WTC11 (cell line): ENCODE measurements at places on chromosomes 13 and 19.

- no peak for DNase-seq
- H3K27ac ChIP-seq = no peak overlapping the region
- no peak overlapping the region for H3K4me3 ChIP-seq
- H3K36me3 ChIP-seq = no peaks in the 10 kb centered on the region
Measured at GRCh38 chr13:76816394-76816793, 69.8 kb downstream of the KCTD12 start.

DNA sequence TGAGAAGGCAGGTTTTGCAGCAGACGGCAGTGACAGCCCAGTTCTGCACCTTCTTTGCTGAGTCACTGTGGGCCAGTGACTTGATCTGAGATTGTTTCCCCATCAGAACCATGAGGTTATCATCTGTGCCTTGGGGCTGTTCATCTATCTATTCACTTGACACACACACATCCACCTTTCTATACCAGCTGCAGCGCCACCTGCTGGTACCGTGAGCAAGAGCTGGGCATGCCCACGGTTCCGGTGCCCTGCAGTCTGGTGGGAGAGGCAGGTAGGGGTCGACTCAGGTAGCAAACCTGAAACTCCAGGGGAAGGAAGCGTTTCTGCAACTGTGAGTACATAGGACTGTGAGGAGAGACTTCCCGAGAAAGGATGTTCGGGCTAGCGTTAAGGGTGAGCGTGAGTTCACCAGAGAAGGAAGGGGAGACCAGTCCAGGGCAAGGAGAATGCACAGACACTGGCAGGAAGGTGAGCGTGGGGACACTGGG is 7.5 kb upstream of the LIN7B start:
- DNase-seq = peak; percentile 83
- H3K27ac ChIP-seq = peak overlapping the region; percentile 95
- peaks cover 13% of the 10 kb centered on the region for H3K4me1 ChIP-seq
- H3K4me3 ChIP-seq = peak overlapping the region; percentile 7; the same call in 1 of the 2 replicates
- no peaks in the 10 kb centered on the region for H3K27me3 ChIP-seq

DNA sequence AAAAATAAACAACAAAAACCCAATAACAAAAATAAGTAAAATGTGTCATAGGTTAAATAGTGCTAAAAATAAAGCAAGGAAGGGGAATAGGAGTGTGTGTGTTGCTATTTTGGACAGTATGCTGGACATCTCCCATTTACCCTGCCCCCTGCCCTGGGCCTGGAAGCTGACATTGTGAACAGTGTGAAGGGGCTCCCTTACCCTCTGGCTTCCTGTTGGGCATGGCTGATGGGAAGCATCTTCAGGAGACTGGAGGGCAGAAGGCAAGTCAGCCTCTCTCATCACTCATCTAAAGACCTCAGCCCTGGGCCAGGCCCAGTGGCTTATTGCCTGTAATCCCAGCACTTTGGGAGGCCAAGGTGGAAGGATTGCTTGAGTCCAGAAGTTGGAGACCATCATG is 26.7 kb downstream of the KCTD15 start:
- H3K4me1 ChIP-seq = peaks cover 13% of the 10 kb centered on the region
- no peak overlapping the region for H3K27ac ChIP-seq
- no peaks in the 10 kb centered on the region for H3K36me3 ChIP-seq
- H3K27me3 ChIP-seq = peaks cover 12% of the 10 kb centered on the region

GRCh38 chr13:28463481-28463880 is 31.4 kb downstream of the FLT1 start:
- no peak overlapping the region for H3K4me3 ChIP-seq
- H3K4me1 ChIP-seq = peaks cover 19% of the 10 kb centered on the region
- DNase-seq = no peak
- peaks cover 80% of the 10 kb centered on the region for H3K36me3 ChIP-seq
- no peak overlapping the region for H3K27ac ChIP-seq
- no peaks in the 10 kb centered on the region for H3K27me3 ChIP-seq

- no peak overlapping the region for H3K4me3 ChIP-seq
- peak; percentile 38 for DNase-seq
- H3K27me3 ChIP-seq = no peaks in the 10 kb centered on the region; the same call in 1 of the 2 replicates
- H3K36me3 ChIP-seq = no peaks in the 10 kb centered on the region
Measured at GRCh38 chr13:99446242-99446641, 55.0 kb upstream of the TM9SF2 start.

DNA sequence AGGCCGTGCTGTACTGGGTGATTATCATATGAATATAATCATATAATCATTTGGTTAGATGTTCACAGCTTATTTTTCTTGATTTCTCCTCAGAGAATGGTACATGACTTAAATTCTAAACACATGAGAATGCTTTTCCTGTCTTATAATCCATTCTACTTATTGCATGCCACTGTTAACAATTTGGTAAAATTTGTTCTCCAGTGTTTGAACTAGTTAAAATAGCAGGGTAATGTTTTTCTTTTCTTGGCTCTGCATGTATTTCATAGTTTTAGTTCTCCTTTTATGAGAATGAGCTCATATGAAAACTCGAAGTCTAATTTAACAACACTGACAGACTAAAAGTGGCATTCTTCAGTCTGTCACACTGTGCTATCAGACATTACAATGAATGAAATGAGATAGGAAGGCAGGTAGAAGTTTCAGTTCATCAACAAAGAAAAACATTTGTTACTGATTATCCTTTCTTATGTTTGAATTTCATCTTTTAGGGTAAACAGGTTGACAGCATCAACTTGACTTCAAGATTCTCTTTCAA is 10.2 kb downstream of the SPRYD7 start:
- H3K27me3 ChIP-seq = no peaks in the 10 kb centered on the region
- peaks cover 9% of the 10 kb centered on the region for H3K36me3 ChIP-seq
- H3K4me1 ChIP-seq = no peaks in the 10 kb centered on the region
- H3K27ac ChIP-seq = no peak overlapping the region

GRCh38 chr13:30002577-30002976 is 152.2 kb upstream of the UBL3 start:
- peaks cover 4% of the 10 kb centered on the region; the same call in 1 of the 2 replicates for H3K4me1 ChIP-seq
- no peak overlapping the region for H3K4me3 ChIP-seq
- H3K36me3 ChIP-seq = no peaks in the 10 kb centered on the region
- no peak for DNase-seq

GRCh38 chr13:40407567-40407966 is 258.9 kb downstream of the FOXO1 start:
- H3K4me3 ChIP-seq = no peak overlapping the region
- H3K27ac ChIP-seq = no peak overlapping the region
- H3K4me1 ChIP-seq = peaks cover 12% of the 10 kb centered on the region
- DNase-seq = no peak
- H3K36me3 ChIP-seq = peaks cover 3% of the 10 kb centered on the region
